ENCODE measurements at places on chromosomes 12 and 14.

DNA sequence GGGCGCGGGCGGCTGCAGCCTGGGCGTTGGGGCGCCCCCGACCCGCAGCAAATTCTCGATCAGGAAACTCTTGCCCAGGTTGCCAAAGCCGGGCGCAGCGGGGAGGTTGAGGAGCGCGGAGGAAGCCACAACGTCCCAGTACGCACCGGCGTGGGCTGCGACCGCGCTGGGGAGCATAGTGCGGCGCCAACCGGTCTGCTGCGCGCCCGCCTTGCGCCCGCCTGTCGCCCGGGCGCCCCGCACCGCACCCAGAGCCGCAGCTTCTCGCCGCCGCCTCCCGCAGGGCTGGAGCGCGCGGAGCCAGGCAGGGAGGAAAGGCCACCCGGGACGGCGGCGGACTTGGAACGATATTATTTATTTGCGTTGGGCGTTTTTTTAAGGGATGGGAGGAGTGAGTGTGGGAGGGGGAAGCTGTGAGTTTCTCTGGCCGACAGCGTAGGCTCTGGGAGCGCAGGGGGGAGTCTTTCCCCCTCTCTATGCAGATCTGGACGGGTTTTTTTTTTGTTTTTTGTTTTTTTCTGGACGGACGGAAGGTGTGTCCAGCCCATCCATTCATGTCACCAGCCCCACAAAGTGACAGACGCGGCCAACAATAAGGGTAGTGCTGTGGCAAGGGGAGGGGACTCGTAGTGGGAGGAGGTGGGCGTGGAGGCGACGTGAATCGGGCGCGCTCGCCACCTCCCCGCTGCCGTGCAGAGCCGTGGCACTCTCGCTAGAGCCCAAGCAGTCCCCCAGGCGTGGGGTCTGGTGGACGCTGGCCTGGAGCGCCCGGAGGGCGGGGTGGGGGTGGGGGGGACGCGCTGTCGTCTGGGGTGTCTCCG, at the start of gene DBX2:
DBX2 (minus strand) TSS at position 349 of the 821 bp plus-strand sequence; CDS start at position 177, 172 bp downstream.
- DNase-seq, result no peak

GRCh38 chr14:96554315-96554910, 52.2 kb downstream of the PAPOLA start:
- no peak for DNase-seq

GRCh38 chr12:6960593-6961277, 9.6 kb downstream of the PTPN6 start:
- DNase-seq, result no peak

GRCh38 chr12:24721191-24721590, 227.7 kb downstream of the BCAT1 start:
- DNase-seq, result no peak

GRCh38 chr12:93266-94005, 26.9 kb downstream of the IQSEC3 start:
- no peak for DNase-seq

GRCh38 chr14:28756269-28756883, 10.2 kb upstream of the FOXG1 start:
- no peak for DNase-seq

- no peak for DNase-seq
These were observed 234.7 kb downstream of the ANO2 start for GRCh38 chr12:5710260-5710878.
